Posterior vena cava (tissue), 2 donors: ENCODE measurements at places on chromosomes 12 and 14.

GRCh38 chr12:114186241-114187002 lies 219.5 kb downstream of the TBX5 start:
- no peak for DNase-seq

- DNase-seq: no peak
Observed at GRCh38 chr14:35222324-35222723, 69.9 kb upstream of the PSMA6 start.

- DNase-seq: no peak
Observed at GRCh38 chr14:90114554-90114953, 52.8 kb downstream of the KCNK13 start.

- no peak for DNase-seq
Observed at GRCh38 chr14:61752626-61753025, 9.6 kb upstream of the SNAPC1 start.

DNA sequence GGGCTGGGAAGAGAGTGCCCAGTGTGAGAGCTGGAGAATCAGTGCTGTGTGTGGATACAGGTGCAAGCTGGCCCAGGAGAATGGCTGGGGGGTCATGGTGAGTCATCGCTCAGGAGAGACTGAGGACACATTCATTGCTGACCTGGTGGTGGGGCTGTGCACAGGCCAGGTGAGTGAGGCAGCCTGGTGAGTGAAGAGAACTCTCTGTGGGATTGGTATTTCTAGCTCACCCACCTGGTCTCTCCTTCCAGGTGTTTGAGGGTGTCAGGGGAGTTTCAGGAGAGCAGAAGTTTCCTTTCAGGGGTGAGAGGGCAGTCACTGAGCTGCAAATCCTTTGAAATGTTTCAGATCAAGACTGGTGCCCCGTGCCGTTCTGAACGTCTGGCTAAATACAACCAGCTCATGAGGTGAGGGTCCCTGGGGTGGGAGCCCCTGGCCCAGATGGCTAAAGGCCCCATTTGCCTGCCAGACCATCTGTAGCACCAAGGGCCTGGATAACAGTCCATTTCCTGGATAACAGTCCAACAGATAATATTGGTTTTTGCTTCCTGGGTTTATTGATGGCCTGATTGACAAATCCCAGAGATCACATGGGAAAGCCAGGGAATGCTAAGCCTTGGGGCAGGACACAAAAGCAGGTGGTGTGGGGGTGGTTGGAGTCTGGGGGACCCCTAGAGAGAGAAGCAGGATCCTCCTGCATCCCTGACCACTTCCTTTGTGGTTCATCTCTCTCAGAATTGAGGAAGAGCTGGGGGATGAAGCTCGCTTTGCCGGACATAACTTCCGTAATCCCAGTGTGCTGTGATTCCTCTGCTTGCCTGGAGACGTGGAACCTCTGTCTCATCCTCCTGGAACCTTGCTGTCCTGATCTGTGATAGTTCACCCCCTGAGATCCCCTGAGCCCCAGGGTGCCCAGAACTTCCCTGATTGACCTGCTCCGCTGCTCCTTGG lies 5.5 kb upstream of the ATN1 start:
- peak; percentile 64 for DNase-seq

GRCh38 chr14:74685921-74686678 lies 26.8 kb downstream of the AREL1 start:
- no peak for DNase-seq

DNA sequence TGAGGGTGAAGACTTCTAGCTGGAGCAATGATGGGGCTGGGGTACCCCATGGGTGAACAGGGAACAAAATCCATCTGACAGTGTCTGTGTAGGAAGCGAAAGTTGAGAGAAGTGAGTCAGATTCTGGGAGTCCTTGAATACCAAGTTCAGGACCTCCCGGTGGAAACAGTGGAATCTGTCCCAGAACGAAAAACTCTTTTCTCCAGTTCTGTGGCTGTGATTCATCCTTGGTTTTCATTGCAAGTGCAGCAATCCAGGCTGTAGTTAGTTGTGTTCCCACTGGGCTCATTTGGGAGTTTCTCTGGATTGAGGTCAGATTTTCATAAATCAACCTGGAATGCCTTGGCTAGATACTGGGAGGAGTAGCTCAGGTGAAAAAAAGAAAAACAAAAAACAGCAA lies 120.7 kb downstream of the C12orf75 start:
- DNase-seq: no peak

DNA sequence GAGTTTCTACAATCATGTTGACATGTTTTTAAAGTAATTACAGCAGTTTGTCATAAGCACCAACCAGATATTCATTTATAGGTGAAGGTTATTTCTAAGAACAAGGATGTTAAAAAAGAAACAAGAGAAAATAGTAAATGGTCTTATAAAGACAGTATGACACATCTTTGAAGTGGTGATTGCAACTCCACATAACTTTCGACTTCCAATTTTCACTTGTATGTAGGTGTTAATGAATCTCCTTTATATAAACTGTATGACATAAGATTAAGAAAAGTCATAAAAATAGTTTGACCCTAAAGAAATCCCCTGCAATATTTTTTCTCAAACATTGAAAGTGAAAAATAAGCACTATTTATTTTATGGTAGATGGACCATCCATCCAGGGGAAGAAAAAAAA lies 144.8 kb upstream of the PTPRQ start:
- no peak for DNase-seq

- DNase-seq: no peak
Observed at GRCh38 chr12:47686645-47687240, 19.1 kb downstream of the RPAP3 start.

DNA sequence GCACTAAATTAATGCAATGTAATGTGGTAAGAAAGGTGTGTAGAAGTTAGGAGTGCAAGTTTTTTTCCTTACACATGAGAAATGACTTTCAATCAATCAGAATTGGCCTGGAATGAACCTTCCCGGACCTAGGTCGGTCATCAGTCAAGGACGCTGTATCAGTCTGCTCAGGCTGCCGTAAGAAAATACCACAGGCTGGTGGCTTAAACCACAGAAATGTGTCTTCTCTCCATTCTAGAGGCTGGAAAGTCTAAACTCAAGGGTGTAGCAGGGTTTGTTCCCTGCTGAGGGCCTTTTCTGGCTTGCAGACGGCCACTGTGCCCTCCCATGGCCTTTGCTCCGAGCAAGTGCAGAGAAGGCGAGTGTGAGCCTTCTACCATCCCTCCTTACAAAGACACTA lies 86.6 kb upstream of the DYNC1H1 start:
- DNase-seq: no peak

GRCh38 chr14:34710744-34711143 lies 3.6 kb downstream of the CFL2 start:
- DNase-seq: no peak

- DNase-seq: no peak
Observed at GRCh38 chr14:87113286-87113685, 879.7 kb downstream of the GALC start.

- DNase-seq: no peak
Observed at GRCh38 chr14:69449216-69449615, 35.3 kb upstream of the PLEKHD1 start.

DNA sequence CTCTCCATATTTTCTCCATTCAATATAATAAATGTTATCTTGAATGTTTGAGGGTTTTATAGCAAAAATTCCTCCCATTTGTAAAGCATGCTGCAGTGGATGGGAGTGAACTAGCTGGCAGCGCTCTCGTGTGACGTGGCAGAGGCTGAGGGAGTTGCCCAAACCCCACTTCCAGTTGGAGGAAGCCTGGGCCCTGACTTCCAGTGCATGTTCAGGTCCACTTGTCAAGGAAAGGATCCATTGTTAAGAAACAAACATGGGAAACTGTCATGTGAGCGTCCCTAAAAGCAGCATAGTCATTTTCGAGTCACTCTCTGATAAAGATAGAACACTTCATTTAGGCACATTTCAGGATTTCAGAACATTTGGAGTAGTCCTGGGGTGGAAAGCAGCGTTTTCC lies 116.6 kb downstream of the SLC25A47 start:
- DNase-seq: no peak

DNA sequence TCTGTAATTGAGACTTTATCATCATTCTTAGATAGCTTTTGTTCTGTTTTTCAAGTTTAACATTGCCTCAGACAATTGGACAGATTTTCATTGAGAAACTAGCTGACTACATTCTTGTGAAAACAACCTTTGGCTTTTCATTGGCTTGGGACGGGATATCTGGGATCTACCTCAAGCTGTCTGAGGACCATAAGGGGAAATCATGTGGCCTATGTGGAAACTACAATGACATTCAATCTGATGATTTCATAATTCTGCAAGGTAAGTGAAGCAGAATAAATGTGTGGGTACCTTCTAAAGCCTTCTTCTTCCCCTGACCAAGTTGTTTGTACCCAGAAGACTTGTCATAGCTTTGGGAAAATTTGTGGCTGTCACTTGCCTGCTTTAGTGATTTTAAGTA lies 133.5 kb downstream of the OTOGL start:
- no peak for DNase-seq

- DNase-seq: no peak
Observed at GRCh38 chr14:103923863-103924262, 4.4 kb upstream of the TDRD9 start.

DNA sequence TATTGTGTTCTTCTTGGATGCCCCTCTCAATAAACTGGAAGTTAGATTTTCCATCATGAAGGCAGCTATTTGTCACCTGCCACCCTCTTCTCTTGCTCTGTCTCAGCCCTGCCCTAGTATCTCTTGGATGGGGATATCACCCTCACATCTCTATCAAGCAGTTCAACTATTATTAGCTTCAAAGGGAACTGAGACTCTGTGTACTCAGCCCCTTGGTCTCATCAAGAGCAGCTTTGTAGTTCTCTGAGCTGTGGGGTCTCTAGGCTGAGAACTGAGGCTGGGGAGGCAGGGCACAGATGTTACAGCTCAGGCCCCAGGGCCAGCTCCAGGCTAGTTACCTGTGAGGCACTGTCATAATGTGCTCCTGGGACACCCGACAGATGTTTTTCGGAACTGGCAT lies 130.3 kb downstream of the DAD1 start:
- no peak for DNase-seq

GRCh38 chr14:82759656-82760055 lies 1226.0 kb upstream of the SEL1L start:
- DNase-seq: no peak

DNA sequence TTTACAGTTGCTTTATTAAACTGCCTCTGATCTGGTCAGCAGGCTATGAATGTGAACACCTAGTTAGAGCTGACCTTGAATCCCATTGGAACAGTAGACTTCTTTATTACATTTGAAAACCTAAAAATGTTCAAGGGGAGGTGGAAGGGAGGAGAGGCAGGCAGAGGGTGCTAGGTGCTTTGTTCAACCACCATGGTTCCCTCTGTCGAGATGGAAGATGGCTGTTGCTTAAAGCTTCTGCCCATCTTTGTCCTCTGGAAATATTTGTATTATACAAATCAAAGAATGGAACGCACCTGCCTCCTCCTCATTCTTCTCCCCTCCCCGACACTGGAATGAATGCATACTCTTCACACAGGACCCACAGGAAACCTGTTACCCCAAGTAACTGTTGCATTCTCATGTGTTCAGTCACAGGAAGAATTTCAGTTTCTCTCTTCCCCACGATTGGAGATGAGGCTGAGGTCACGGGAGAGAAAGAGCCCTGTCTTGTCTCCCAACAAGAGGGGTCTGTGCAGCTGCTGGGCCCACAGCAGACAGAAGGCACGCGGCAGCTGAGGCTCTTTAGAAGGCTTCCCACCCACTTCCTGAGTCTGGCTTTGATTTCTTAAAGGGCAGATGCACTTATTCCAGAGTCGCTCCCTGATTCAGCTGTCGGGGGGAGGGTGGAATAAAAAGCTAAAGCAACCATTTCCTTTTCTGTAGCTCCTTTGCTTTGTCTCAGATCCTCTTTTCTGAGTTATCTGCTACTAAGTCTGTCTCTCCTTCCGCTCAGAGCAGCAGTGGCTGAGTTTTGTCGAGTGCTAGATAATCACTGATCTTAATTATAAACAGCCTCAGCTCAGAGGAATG lies 217.9 kb upstream of the BTG1 start:
- no peak for DNase-seq

- peak; percentile 64 for DNase-seq
Observed at GRCh38 chr12:56683-57346, 9.8 kb upstream of the IQSEC3 start.

DNA sequence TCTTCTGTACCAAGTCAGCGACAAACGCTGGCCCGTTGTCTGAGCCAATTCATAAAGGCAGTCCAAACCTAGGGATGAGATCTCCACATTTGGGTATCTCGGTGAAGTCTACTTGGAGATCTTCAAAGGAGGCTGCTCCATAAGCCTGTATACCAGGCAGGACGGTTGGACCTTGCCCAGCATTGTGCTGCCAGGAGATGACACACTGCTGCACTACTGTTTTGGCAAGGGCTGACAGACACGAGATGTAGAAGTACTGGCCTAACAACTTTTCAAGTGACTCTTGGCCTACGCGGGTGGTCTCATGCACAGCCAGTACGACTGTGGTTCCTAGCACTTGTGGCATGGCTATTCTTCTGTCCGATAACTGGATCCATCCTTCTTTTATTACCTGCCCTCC lies 135.3 kb downstream of the SLC38A6 start:
- no peak for DNase-seq

DNA sequence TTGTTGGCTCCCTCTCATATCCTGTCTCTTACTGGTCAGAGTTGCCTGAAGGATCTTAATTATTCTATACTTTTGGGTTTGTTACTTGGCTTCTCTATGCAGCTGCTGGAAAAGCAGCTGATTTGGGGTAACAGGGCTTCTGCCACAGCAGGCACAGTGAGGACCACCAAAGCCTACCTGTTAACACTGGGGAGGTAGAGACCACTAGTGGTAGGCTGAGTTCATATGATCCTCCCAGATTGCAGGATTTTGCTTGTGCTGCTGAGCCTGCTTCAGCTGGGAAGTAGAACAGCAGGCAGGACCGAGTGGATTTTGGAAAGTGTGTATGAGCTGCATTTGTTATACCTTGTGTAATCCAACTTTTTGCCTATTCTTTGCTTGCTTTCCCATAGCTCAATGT lies 34.1 kb downstream of the RCOR1 start:
- no peak for DNase-seq

GRCh38 chr14:28589792-28590191 lies 176.8 kb upstream of the FOXG1 start:
- no peak for DNase-seq

GRCh38 chr14:71400871-71401321 lies 493.6 kb downstream of the PCNX1 start:
- DNase-seq: no peak

DNA sequence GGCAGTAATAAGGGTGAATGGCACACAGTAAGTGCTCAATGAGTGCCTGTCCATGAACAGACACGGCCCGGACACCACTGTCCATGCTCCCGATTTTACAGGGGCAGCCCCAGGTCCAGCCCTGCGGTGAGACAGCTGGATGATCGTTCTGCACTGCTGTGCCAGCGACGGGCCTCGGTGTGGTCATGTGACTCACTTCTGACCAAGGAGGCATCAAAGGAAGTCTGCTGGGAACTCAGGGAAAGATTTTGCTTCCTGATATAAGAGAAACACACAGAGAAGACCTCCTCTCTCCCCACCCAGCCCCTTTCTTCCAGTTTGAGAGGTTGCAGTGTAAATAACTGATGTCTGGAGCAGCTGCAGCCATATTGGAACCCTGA lies 126.6 kb downstream of the SCARB1 start:
- no peak for DNase-seq

- DNase-seq: no peak
Observed at GRCh38 chr12:106255952-106256351, 8.1 kb upstream of the CKAP4 start.
